ENCODE measurements at places on chromosomes 2 and 18. TPM values are rescaled to one million over a fixed set of nuclear protein-coding genes. Genes with fewer than 3 reads are reported as not detected.
A peak's percentile ranks its signal among the peaks of the same experiment; 100 is the strongest.

DNA sequence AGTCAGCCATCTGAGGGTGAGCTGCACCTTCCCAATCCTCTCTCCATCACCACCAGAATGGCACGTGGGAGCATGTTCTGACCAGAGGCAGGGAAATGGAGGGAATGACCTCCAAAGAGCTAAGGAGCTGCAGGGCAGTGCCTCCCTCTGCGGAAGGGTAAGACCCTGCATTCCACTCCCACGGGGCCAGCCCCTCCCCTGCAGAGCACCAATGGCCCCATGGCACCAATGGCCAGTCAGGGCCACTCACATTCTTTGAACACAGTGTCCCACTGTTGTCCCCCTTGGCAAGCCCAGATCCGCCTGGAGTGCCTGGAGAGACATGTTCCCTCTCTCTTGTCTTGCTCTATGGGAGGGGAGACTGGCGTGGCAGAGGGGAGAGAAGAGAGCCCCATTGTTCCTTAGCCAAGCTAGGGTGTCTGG is 164.4 kb downstream of the TNS1 start:
- DNase-seq, result no peak
- no peaks in the 10 kb centered on the region for H3K36me3 ChIP-seq
- H3K27ac ChIP-seq, result no peak overlapping the region
- no peaks in the 10 kb centered on the region for H3K4me1 ChIP-seq

- H3K27me3 ChIP-seq, result peaks cover 46% of the 10 kb centered on the region
- peak overlapping the region; percentile 73 for H3K4me3 ChIP-seq
- peaks cover 10% of the 10 kb centered on the region for H3K4me1 ChIP-seq
- DNase-seq, result peak; percentile 38
- H3K27ac ChIP-seq, result no peak overlapping the region
- no peaks in the 10 kb centered on the region for H3K36me3 ChIP-seq
These were observed 633 bp upstream of the RNF152 start for GRCh38 chr18:61893309-61893970.

- H3K36me3 ChIP-seq, result peaks cover 92% of the 10 kb centered on the region
- H3K4me1 ChIP-seq, result peaks cover 74% of the 10 kb centered on the region
- DNase-seq, result peak; percentile 43
- no peaks in the 10 kb centered on the region for H3K27me3 ChIP-seq
- H3K27ac ChIP-seq, result peak overlapping the region; percentile 87
- peak overlapping the region; percentile 24 for H3K4me3 ChIP-seq
These were observed 31.8 kb downstream of the SP100 start for GRCh38 chr2:230447455-230448451.

GRCh38 chr2:24843330-24843860 is 50.2 kb downstream of the CENPO start:
- H3K27ac ChIP-seq, result no peak overlapping the region
- H3K36me3 ChIP-seq, result peaks cover 13% of the 10 kb centered on the region
- H3K4me1 ChIP-seq, result no peaks in the 10 kb centered on the region
- no peaks in the 10 kb centered on the region for H3K27me3 ChIP-seq

- no peaks in the 10 kb centered on the region for H3K4me1 ChIP-seq
These were observed 387.8 kb downstream of the IRS1 start for GRCh38 chr2:226411727-226412360.

DNA sequence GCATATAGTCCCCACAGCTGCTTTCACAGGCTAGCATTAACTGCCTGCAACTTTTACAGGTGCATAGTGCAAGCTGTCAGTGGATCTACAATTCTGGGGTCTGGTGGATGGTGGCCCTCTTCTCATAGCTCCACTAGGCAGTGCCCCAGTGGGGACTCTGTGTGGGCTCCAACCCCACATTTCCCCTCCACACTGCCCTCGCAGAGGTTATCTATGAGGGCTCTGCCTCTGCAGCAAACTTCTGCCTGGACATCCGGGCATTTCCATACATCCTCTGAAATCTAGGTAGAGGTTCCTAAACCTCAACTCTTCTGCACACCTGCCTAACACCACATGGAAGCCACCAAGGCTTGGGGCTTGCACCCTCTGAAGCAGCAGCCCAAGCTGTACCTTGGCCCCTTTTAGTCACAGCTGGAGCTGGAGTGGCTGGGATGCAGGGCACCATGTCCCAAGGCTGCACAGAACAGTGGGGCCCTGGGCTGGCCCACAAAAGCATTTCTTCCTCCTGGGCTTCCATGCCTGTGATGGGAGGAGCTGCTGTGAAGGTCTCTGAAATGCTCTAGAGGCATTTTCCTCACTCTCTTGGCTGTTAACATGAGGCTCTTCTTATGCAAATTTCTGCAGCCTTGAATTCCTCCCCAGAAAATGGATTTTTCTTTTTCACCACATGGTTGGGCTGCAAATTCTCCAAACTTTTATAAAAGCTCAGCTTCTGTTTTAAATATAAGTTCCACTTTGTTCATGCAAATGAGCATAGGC is 59.3 kb downstream of the KDM3A start:
- H3K27ac ChIP-seq, result no peak overlapping the region
- H3K36me3 ChIP-seq, result peaks cover 95% of the 10 kb centered on the region
- no peak overlapping the region for H3K4me3 ChIP-seq
- no peaks in the 10 kb centered on the region for H3K27me3 ChIP-seq
- no peak for DNase-seq
- no peaks in the 10 kb centered on the region for H3K4me1 ChIP-seq

DNA sequence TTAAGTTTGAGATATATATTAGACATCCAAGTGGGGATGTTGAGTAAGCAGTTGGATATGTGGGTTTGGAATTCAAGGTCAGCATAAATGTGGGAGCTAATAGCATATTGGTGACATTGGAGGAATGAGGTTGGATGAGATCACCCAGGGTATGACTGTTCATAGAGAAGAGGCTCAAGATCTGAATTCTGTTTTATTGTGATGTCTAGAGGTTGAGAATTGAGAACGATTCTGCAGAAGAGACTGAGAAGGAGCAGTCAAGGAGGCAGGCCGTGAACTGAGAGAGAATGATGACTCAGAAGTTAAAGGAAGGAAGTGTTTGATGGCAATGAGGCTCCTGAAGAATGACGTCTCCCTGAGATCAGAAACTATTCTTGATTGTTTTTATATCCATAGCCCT is 5.9 kb downstream of the SERPINB11 start:
- no peak overlapping the region for H3K4me3 ChIP-seq
- H3K27me3 ChIP-seq, result no peaks in the 10 kb centered on the region

Gene TCF23
- not detected for total RNA-seq

Gene DYNAP
- not detected for total RNA-seq

Gene TMEM247
- not detected for total RNA-seq

Gene ABCB11
- 0.03 TPM for total RNA-seq

Gene ILKAP
- 62.7 TPM for total RNA-seq
